NCI-H82 (cell line): ENCODE measurements at places on chromosomes 2 and 18.
A peak's percentile ranks its signal among the peaks of the same experiment; 100 is the strongest.

- no peak for DNase-seq
Observed at GRCh38 chr2:233422050-233422639, 67.9 kb downstream of the DGKD start.

DNA sequence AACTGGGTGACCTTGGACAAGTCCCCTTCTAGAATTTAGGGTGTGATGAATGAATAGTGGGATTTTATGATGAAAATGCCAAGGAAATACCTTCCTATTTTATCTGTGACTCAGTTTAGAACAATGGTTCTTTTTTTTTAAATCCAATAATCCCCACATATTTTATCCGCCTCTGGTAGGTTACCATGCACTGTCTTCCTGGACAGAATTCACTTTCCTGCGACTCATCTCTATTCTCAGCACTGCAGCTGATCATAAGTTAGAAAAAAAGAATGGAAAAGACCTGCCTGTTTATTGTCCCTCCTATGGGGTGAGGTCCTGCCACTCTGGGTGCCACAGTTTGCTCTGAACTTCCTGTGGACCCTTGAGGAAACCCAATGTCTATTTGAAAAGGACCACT, 73.1 kb downstream of the IRS1 start:
- DNase-seq, result no peak

DNA sequence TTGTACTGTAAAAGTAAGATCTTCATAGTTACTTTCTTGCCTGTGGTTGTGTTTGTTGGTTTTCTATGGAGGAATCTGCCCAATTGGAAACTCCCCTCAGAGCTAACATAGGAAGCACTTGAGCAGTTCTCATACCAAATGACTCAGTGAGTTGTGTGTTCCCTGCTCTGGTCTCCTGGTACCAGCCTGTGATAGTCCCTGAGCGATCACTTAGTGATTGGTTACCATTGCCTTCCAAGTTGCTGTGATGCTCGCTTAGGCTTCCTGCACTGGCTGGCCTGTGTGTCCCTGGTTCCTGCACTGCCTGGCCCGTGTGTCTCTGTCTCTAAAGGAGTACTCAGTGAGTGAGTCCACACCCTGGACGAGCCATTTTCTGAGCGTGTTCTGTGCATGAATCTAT, 133.0 kb downstream of the MAP4K4 start:
- no peak for DNase-seq

DNA sequence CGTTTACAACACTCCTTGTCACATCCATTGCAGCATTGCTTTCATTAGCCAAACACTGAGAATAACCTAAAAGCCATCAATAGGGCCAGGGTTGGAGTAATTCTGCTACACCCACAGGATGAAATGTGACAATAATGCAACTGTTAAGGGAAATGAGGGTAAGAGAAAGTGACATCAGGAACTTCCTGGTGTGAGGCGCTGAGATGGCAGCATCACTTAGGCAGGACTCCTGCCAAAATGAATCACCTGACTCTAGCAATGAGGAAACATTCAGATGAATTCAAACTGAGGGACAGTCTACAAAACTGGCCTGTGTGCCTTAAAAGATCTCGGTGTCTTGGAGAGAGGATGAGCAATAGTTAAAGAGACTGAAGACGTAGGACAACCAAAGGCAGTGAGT, 115.6 kb upstream of the AGAP1 start:
- DNase-seq, result no peak

DNA sequence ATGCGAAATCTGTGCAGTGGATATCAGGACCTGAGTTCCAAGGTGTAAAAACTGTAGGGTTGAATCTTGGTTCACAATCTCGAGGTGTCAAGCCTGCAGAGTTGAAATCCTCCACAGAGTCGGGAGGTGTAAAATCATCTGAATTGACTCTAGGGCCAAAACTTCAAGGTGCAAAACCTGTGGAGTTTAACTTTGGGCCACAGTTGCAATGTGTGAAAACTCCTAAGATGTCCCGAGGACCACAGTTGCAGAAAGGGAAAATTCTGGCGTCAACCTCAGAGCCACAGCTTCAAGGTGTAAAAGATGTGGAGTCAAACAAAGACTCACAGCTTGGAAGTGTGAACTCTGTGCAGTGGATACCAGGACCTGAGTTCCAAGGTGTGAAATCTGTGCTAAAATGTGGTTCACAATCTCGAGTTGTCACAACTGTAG, 9.8 kb upstream of the ZNF512 start:
- DNase-seq, result no peak

DNA sequence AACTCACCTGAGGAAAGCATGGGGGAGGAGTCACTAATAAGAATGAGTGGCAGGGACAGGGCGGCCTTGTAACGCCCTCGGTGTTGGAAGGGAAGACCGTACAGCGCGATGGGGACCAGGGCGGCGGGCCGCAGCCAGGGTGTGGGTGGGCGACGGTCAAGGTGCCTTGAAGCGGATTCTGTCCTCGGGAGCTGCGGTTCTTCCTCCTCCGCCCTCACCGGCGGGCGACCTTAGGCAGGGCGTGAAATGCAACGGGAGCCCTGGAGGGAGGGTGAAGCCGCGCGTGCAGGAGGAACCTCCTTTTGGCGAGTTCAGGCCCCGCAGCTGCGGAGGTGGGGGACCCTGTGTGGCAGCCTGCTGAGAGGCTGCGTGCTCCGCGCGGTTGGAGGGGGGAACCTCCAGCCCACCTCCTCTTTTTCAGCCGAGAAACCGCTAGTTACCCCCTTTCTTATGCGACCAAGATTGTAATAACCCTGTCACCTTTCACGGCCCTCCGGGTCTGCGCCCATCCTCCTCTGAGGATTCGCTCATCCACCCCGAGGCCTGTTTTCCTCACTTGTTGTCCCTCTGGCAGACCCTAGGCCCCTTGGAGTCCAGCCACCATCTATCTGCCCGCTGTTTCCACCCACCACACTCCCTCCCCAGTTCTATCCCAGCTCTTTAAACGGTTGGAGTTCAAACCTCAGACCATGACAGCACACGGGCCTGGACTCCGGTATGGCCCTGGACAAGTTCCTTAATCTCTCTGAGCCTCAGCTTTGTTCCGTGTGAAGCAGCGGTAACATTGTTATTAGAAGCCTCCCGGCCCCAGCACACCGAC, 823 bp upstream of the RNU2-63P start:
- peak; percentile 93 for DNase-seq

DNA sequence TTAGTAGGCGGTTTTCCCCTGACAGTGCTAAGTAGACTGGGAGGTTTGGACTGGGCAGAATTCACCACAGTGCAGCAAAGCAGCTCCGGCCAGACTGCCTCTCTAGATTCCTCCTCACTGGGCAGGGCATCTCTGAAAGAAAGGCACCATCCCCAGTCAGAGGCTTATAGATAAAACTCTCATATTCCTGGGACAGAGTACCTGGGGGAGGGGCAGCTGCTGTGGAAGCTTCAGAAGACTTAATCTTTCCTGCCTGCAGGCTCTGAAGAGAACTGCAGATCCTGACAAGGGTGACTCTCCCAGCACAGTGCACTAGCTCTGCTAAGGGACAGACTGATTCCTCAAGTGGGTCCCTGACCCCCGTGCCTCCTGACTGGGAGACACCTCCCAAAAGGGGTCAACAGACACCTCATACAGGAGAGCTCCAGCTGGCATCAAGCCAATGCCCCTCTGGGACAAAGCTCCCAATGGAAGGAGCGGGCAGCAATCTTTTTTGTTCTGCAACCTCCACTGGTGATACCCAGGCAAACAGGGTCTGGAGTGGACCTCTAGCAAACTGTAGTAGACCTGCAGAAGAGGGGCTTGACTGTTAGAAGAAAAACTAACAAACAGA, 266.8 kb upstream of the CRIM1 start:
- DNase-seq, result peak; percentile 50

DNA sequence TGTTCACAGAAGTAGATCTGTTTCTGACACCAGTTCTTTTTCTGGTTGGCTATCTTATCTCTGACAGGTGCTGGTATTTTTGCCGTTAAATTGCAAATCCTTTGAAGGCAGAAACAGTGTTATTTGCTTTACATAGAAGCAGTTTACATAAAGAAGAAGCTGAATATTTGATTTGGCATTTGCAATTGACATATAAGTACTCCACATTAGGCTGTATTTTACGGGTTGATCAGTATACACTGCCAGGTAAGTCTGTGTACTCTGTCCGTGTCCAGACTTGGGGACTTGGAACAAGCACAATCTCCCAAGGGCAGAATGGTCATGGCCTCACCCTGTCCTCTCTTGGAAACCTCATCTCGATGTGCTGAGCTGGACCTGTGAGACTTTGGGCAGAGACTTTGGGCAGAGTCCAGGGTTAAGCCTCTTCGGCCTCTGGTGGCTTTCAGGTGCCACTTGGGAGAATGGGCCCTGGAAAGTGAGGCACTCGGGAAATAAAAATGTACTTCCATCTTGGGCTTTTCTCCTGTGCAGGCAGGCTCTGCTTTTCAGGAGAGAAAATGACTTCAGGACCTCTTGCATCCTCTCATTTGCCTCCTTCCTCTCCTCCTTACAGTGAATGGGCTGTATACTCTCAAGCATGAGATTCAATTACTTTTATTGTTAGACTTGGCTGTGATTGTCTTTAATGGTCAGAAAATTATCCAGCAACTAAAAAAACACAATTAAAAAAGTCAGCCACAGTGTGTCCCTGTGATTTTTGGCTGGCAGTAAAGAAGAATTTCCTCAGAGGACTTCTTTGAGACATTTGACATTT, 108.5 kb downstream of the RAPGEF4 start:
- DNase-seq, result no peak

DNA sequence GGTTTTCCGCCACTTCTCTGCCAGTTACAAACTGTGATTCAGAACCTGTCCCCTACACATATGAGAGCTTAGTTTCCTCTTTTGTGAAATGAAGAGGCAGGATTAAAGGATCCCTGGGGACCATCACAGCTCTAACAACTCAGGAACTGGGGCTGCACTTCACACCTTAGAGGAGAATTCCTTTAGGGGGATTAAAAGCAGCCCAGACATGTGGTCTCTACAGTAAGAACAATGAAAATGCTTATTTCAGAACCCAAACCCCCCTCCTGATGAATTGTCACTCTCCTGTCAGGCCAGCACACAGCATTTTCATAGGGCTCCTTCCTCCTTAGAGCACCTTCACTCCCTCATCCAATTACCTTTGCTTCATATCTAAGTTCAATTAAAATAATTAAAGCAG, 101.5 kb upstream of the NEDD4L start:
- DNase-seq, result peak; percentile 86

DNA sequence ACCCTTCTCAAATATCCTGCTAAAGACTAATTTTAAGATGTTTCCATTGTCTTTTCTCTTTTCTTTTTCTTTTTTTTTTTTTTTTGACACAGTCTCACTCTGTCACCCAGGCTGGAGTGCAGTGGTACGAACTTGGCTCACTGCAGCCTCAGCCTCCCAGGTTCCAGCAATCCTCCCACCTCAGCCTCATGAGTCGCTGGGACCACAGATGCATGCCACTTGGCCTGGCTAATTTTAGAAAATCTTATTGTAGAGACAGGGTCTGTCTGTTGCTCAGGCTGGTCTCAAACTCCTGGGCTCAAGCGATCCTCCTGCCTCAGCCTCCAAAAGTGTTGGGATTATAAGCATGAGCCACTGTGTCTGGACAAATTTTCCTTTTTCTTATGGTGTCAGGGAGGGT, 167.5 kb downstream of the MCFD2 start:
- DNase-seq, result no peak

GRCh38 chr2:28346587-28346986, 46.1 kb upstream of the FOSL2 start:
- DNase-seq, result peak; percentile 11

DNA sequence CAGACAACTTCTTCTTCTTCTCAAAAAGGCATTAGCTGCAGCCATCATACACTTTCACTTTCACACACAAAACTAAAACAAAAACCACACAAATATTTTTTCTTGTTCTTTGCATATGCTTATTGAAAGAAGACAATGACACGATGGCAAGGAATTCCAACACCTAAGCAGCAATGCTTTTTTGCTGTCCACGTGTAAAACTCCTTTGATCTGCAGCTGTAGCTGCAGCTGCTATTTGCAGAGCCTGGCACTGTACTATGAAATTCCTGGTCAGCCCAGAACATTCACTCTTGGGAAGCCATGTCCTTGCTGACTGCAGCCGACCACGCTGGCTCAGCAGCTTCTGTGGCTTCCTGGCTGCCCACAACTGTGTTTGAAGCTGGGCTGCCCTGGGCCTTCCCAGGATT, 316.2 kb downstream of the CDH2 start:
- no peak for DNase-seq

DNA sequence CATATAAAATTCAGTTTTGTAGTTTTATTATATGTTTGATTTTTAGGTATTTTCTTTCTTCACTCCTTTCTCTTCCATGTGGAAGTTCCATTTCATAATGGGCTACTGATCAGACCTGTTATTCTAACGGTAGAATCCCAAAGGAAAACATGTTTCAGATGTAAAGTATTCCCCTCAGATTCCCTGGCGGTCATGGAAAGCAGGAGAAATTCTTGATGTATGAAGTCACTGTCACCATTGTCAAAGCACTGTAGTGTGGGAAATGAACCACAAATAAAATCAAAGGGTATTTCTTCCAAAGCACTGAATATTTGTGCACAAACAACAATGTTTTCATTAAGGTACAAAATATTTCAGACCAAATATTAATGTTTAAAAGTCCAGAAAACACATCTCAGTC, 237.3 kb upstream of the KLHL14 start:
- no peak for DNase-seq

- DNase-seq, result no peak
Observed at GRCh38 chr2:233248999-233249398, 2.5 kb upstream of the ATG16L1 start.

DNA sequence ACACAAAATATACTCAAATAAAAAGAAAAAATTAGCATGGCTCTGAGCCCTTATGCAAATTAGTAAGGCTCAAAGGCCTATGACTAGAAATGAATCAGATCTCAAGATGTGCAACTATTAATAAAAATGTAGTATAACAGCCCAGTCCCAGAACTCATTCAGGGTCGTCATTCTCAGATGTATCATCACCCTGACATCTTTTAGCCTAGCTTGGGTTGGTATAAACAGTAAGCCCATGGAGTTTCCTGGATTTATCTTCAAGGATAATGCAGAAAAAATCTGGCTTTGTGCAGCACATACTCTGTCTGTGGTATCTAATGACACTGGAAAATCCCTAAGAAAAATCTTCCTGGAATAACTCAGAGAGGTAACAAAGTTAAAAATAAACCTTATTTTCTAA, 239.3 kb downstream of the ZNF385B start:
- DNase-seq, result no peak

DNA sequence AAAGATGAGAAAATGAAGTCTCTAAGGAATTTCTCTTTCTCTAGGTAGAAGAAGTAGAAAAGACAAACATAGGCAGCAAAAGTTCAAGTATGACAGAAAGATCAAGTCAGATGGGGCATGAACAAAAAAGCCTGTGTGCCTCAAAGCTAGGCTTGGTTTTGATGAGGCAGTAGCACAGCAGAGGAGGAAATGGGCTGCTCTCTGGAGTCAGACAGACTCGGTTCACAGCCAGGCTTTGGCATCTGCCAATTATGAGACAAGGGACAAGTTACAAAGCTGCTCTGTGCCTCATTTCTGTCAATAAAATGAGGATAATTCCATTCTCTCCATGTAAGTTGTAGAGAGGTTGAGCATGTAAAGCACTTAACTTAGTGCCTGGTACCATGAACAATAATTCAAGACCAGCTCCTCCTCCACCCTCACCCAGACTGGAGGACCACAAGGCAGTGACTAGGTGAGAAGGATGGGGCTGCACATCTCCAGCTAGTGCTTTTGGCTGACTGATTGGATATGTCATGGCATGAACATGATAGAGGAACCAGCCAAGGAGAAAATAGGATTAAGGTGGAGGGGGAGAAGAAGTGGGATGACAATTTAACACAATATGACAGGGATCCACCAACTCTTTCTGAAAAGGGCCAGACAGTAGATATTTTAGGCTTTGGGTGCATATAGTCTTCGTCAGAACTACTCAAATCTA, 84.6 kb downstream of the TMEM163 start:
- peak; percentile 37 for DNase-seq
